ENCODE measurements at places on chromosomes 6 and 20.

- DNase-seq = no peak
These were observed 43.9 kb upstream of the FAM184A start for GRCh38 chr6:119122336-119122735.

DNA sequence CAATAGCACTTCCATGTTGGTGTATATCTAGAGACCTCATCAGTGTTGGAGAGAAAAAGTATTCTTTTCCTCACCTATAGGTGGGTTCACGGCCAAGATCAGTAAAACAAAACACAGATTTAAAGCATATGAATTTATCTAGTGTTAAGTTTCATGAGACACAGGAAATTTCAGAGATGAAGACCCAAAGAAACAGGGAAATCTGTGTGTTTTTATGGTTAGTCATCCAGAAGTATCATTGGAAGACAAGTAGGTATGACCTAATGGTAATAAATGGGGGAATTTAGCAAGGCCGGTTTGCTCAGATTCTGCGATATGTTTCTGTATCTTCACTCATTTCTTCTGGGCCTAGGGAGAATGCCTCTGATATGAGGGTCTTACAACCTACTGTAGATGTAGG is 419.6 kb upstream of the MARCKS start:
- no peak for DNase-seq

GRCh38 chr20:21981597-21982344 is 276.3 kb downstream of the PAX1 start:
- no peak for DNase-seq

DNA sequence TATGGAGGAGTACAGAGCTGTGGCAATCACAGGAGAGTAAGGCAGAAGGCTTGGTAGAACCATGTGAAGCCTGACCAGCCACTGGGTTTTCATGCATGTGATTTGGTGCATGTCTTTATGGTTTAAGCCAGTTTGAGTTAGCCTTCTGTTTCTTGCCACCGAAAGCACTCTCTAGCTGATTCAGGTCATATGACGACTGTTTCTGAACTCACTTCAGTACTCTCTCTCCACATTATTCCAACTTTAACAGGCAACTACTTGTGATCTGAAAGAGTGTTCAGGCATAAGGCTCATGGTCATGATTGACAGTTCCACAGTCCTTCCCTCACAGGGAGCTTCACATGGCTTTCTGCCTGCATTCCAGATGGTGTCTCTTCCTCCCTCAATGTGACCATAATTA is 63.3 kb upstream of the TAB2 start:
- no peak for DNase-seq

DNA sequence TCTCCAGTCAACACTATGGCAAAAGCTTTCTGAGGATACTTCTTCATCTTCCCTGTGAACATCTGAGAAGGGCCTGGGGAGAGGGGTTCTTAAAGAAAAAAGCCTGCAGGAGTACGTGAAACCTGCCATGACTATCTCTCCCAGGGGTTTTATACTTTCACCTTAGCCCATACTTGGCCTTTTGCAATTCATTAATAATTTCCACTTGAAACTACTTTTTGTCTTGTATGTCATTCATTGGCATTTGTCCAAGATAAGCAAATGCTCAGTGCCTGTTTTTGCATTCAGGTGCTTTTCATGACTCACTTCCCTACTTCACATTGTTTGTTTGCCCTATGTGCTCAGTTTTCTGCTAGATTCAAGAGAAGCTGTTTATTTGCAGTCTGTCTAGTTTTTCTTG is 580.3 kb upstream of the GJE1 start:
- no peak for DNase-seq

GRCh38 chr20:19867074-19867473 is 109.0 kb downstream of the RIN2 start:
- DNase-seq = no peak

DNA sequence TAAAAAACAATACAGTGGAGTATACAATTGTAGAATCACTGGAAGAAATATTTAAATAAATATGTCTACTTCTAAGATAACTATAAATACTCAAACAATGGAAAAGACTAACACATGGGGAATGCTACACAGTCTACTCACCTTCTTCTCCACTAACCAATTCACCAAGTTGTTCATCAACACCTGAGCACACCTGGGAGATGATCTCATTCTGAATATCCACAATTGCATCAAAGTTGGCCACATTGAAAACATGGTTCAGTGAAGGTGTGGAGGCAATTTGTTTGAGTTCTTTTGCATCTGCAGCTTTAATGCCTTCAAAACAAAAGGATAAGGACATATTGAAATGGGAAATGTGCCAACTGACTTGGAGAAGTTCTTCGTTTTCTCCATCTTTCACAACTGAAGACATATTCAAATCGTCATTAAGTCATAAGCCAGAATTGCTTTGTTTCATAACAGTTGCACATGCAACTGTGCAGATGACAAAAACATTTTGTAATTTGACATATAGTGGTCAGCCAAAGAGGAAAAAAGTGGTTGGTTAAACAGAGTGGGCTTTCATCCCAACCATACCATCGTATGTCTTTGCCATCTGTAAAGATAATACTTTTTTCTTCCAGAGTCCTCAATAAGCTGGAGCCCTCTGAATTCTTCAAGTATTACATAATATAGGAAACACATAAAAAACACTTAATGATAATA is 17.5 kb downstream of the COL12A1 start:
- no peak for DNase-seq

- DNase-seq = no peak
These were observed 33.1 kb downstream of the NDRG3 start for GRCh38 chr20:36712775-36713174.

DNA sequence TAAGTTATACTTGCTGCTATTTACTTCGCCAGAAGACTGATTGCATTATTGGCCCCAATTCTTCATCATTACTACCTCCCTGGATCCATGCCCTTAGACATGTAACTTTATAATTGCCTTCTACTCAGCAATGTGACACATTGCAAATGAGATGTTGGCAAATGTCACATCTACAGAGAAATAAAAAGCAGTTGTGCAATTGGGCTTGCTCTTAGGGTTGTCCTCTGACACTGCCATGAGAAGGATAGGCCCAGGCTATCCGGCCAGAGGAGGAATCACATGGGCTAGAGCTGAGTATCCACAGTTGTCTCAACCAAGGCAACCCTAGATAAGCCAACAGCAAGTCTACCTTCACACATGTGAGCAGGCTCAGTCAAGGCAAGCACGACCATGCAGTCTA is 447.0 kb downstream of the PLCB1 start:
- DNase-seq = no peak

- DNase-seq = no peak
These were observed 3.8 kb upstream of the DYNLRB1 start for GRCh38 chr20:34512266-34512954.

DNA sequence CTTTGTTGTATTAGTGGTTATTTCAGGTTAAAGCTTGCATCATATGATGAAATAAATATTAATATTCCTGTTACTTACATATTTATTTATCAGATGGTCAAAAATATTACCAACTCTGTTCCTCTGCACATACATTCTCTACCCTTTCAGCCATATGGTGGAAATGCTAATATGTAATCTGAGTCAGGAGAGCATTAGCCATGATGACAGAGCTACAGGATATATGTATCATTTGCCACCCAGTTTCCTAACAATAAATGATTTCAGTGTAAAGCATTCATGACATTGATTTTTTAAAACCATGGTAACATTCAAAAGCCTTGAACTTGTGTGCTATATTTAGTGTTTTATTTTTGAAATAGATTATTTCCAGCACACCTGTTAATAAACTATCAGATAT is 16.6 kb downstream of the POPDC3 start:
- DNase-seq = no peak

- DNase-seq = no peak
These were observed 37.3 kb downstream of the RREB1 start for GRCh38 chr6:7144872-7145584.

DNA sequence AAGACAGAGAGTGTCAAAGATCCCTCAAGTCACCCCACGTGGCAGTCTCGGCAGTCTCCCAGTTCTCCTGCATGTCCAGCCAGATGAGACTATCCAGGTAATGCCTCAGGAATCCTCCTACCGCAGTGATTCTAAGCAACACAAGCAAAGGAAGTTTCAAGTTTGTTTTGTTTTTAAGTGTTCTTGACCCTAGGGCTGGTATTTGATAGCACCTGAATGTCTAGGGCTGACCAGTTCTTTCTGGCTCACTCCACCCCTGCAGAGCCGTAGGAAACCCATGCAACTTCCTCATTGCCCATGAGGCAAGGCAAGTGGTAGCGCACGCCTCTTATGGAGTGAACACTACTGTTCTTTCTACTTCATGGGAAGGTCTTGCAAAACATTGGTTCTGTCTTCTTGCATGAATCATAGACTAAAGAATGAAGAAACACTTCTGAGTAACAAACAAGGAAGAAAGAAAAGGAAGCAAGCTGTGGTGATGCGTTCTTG is 24.8 kb upstream of the FOXQ1 start:
- peak; percentile 68 for DNase-seq

GRCh38 chr20:41078329-41078728 is 49.7 kb downstream of the TOP1 start:
- DNase-seq = no peak

DNA sequence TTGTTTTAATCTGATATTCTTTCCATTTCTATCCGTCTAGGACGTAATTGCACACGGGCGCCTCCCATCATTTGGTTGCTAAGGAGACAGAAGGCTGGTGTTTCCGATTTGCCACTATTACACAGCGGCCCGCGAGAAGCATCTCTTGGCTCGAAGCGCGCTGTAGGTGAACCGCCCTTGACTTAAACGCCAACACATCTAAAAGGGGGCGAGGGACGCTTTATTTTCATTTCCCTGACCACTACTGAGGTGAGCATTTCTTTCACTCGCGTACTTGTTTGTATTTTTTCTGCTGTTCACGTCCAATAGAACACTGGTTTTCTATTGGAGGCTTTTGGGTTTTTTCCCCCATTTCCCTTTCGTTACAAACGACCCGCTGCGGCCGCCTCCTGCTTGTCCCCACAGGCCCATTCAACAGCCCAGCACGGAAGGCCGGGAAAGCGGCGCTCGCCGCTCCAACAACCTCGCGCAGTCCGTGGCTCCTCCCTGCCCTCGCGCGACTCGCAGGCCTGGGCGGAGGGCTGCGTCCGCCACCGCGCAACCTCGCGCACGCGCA is 505 bp upstream of the WRNIP1 start:
- peak; percentile 78 for DNase-seq

- no peak for DNase-seq
These were observed 11.2 kb downstream of the NT5DC1 start for GRCh38 chr6:116111552-116112528.

DNA sequence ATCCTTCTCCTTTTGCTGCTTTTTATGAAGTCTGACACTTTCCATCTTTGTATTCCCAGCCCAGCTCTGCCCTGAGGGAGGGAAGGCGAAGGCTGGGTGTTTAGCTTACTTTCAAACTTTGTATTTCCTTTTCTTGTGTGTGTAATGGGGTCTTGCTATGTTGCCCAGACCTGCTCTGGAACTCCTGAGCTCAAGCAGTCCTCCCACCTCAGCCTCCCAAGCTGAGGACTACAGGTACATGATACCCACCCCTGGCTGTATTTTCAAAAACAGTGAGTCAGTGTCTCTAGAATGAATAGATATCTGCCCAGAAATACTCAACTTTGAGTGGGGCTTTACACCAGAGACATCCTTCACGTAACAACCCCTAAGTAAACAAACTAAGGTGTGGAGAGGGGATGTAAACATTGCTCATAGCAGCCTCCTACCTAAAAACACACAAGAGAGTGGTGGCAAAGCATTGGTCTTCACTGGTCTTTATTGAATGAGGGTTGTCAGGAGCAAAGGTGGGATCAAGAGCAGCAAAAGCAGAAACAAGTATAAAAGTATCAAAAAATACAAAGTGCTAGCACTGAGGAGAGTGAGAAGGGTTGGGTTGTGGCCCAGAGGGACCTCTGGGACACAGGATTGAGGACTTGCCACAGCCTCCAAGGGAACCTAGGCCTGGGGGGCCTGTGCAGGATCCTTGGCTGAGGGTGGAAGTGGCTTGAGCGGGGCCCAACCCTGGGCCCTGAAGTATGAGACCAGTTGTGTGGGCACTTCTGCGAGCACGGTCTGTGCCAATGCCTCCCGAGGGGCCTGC is 10.2 kb downstream of the SPAG4 start:
- no peak for DNase-seq

GRCh38 chr20:3777716-3778629 is 3.3 kb downstream of the SPEF1 start:
- peak; percentile 50 for DNase-seq

- no peak for DNase-seq
These were observed 69.3 kb downstream of the FAM229B start for GRCh38 chr6:112156668-112157067.

DNA sequence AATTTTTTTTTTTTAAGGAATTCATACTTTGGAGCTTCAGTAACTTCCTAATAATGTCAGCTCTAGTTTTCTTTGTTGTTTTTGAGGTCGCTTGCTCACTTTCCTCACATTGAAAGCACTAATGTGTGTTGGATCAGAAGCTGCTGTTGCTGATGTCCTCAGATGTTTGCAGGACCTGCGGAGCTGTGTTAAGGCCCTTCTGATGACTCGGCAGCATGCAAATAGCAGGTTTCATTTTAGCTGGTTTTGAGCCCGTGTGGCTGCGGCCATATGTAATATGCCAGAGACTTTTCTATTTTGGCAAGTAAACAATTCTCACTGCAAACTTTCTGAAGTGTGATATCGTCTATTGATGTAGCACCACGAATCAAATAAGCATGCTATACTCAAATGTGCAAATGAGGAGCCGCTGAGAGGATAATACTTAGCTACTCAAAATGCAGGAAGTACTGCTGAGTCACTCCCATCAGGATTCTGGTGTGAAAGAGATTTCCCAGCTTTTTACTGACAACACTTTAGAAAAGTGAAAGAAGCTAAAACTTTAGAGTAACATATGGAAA is 187.8 kb downstream of the SASH1 start:
- DNase-seq = no peak

GRCh38 chr6:132571774-132572173 is 1.7 kb downstream of the TAAR6 start:
- DNase-seq = no peak

DNA sequence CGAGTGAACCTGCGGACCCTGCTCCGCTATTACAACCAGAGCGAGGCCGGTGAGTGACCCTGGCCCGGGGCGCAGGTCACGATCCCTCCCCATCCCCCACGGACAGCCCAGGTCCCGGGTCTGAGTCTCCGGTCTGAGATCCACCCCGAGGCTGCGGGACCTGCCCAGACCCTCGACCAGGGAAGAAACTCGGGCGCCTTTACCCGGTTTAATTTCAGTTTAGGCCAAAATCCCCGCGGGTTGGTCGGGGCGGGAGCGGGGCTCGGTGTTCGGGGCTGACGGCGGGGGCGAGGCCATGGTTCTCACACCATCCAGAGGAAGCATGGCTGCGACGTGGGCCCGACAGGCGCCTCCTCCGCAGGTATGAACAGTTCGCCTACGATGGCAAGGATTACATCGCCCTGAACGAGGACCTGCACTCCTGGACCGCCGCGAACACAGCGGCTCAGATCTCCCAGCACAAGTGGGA is 46.9 kb upstream of the TRIM26 start:
- DNase-seq = no peak

DNA sequence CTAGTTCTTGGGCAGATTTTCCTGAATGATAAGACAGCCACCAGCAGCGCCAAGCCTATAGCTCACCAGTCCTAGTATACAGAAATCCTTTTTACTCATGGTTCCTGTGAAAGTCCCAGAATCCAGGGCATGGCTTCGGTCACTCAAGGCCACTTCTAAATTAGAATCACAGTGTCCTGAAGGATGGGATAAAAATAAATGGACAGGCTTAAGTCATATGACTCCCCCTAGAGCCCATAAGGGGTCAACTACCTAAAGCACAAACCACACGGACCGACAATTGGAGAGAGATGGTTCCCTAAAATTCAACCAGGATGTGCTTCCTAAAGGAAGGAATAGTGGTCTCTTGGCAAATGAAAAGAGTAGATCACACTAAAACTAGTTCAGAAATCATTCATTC is 404.1 kb upstream of the PLCB4 start:
- no peak for DNase-seq

All from CD4-positive, alpha-beta T cell treated with Interleukin-15 for 1 hour (primary cell).